ENCODE measurements at places on chromosomes 6 and 20.

DNA sequence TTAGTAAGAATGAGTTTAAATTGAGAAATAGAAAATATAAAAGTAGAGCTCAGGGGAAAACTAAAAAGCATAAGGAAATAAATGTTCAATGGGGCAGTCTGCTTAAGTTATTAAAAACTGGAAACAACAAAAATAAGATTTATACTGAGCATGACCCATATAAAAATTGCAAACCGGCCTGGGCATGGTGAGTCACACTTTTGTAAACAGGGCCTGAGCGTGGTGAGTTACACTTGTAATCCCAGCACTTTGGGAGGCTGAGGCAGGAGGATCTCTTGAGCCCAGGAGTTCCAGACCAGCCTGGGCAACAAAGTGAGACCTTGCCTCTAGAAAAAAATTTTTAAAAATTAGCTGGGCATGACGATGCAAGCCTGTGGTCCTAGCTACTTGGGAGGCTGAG is 74.6 kb downstream of the TMEM244 start:
- no peak for DNase-seq

DNA sequence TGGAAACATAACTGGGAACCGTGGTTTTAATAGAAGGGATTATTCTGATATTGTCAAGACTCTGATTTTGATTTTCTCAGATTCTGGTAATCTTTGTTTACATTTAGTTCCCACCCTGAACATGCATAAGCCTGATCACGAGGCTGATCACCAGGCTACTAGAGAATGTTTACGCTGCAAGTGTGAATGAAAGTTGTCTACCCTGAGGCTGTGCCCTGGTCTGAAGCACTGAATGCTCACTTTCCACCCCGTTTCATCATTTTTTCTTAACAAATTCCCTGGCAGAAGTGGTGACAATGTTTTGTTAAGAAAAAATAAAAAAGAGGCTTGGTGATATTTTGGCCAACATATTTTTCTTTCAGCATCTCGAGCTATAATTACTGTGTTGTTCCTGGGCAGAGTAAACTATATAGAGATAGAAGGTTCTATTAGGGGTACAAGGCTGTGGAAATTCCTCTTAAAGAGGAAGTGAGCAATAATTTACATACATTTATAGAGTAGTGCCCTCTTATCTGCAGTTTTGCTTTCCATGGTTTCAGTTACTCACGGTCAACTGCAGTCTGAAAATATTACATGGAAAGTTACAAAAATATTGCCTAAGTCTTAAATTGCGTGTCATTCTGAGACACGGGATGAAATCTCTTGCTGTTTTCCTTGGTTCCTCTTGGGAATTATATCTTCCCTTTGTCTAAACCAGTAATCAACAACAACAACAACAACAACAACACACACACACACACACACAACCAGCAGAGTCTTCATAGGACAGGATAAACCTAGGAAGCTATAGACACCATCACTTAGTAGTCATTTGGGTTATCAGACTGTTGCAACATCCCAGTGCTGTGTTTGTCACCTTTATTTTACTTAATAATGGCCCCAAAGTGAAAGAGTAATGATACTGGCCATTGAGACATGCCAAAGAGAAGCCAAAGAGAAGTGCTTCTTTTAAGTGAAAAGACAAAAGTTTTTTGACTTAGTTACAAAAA is 566.6 kb upstream of the CITED2 start:
- DNase-seq: no peak

- DNase-seq: no peak
Measured at GRCh38 chr6:167778497-167779128, 48.1 kb upstream of the AFDN start.

GRCh38 chr20:53403029-53403428 is 190.6 kb downstream of the ZNF217 start:
- no peak for DNase-seq

- DNase-seq: no peak
Measured at GRCh38 chr6:24881376-24881775, 54.4 kb downstream of the RIPOR2 start.

Data from activated naive CD4-positive, alpha-beta T cell treated with Interleukin-2 at 50 U/mL for 16 hours (primary cell).